ENCODE measurements at places on chromosomes 2 and 18.

DNA sequence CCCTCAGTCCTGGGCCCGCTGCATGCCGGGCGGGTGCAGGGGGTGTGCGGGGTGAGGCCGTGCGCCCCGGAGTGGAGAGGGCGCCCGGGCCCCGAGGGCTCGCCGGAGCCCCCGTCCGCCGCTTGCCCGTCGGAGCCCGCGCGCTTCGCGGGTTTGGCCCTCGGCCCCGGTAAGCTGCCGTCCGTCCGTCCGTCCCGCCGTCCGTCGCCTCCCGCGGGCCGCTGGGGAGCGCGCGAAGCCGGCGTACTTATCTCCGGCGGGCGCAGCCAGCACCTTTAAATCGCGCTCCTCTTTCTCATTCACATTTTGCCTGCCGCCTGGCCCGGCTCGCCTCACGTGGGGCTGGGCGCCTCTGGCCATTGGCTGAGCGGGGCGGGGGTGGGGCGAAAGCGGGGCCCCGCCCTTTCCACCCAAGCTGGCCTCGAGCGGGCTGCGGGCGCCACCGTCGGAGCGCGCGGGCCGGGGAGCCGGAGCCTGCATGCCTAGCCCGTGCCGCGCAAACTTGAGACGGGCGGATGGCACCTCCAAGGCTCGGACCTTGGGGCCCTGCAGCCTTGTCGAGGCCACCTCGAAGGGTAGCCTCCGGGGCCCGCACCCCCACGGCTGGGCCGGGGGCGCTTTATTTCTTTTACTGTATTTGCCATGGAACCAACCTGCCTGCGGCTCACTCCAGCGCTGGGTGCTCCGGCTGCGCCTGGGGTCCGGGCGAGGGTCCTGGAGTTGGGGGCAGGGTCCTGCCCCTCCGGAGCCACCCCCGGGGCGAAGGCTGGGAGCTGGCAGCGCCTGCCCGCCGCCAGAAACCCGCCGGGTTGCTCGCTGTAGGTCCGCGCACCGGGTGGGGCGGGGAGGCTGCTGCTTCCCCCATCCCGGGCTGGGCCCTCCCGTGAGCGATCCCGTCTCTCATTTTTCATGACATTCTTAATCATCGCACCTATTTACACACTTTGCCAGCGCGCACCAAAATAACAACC lies at the start of gene GBX2:
TSS of gene GBX2 (minus strand) at position 277 of the 971 bp plus-strand sequence. CDS start 415 bp downstream, outside the sequence.
- no peak for DNase-seq

GRCh38 chr2:158797963-158798700 lies 3.0 kb downstream of the DAPL1 start:
- no peak for DNase-seq

- DNase-seq = no peak
Observed at GRCh38 chr2:102761763-102762162, at the start of gene TMEM182. Gene TMEM182, plus strand, starts transcription at chr2:102762031. Its CDS starts 187 bp downstream, at chr2:102762218.

DNA sequence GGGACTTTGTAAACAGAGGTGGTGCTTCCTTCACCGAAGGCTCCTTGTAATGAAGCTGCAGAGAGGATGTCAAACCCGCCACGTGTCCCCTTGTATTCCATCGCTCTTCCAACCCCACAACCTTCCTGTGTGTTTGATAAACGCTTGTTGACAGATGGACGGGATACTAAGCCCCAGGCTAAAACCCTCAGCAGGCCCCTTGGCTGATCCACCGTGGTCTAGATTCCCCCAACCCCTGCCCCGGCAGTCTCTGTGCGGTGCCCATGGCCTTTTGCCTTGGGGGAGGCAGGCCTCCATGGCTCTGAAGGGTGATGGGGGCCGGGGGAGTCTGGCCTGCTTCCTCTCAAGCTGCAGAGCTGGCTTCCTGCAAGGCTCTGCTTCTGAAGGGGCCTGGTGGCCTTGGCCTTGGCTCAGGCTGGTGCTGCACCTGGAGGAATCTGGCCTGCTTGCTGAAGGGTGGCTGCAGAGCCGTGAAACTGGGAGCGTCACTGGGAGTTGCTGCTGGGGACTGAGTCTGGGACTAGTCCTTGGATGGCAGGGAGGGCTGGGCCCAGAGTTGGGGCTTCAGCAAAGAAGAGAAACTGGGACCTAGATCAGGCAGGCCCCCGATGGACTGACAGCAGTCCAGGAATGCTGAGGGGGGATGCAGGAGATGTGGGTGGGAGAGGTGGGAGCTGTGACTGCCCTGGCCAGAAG lies 9.6 kb upstream of the NTSR2 start:
- no peak for DNase-seq

DNA sequence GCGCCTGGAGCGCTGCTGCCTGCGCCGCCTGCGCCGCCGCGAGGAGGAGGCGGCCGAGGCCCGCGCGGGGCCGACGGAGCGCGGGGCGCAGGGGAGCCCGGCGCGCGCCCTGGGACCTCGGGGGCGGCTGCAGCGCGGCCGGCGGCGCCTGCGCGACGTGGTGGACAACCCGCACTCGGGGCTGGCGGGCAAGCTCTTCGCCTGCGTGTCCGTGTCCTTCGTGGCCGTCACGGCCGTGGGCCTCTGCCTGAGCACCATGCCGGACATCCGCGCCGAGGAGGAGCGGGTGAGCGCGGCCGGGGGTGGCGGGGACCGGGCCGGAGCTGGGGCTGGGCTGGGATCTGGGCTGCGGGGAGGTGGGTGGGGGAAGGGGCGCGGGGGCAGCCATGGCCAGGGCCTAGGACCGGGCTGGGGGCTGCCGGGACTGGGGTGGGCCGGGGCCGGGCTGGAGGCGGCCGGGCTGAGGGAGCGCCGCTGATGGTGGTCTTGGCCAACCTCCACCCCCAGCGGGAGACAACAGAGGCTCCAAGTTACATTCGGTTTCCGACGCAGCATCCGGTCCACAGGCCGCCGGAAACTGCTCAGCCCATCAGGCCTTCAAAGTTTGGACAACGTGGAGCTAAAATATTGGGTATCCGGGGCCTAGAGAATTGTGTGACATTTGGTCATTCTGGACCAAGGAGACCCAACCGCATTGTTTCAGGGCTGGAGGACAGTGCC lies 66.4 kb downstream of the KCNG2 start:
- DNase-seq = no peak

DNA sequence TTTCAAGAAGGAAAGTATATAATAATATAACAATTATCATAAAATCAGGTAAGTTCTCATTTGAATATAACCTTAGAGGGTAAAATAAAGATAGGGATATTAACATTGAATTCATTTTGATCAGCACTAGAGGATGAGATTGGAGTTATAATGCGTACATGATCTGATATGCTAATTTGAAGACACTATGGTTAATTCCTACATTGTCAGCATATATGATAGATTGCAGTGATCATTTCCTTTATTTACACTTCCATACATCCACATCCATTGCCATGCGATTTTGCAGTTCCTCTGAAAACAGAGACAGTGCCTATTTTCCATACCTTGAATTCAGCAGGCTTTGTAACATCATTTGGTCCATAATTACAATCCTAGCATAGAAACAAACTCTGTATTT lies 519.2 kb downstream of the CCDC85A start:
- no peak for DNase-seq

GRCh38 chr2:55958756-55959155 lies 35.2 kb upstream of the EFEMP1 start:
- no peak for DNase-seq

DNA sequence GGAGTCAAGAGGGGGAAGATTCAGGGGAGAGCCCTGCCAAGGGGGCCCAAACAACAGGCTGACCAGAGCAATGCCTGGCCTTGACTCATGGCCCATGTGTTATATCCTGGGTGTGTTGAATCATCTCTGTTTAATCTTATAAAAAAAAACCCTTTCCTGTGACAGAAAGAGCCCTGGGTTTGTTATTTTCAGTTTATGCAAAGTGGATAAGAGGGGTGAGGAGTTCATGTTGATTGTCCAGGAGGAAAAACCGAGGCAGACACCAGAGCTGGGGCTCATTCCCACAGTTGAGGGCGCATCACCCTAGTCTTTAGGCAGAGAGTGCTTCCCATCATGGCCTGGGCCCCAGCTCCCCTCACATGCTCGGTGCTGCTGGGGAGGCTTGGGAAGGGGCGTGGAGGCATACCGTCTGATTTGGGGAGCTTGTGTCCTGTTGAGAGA lies 30.9 kb upstream of the IL37 start:
- no peak for DNase-seq

DNA sequence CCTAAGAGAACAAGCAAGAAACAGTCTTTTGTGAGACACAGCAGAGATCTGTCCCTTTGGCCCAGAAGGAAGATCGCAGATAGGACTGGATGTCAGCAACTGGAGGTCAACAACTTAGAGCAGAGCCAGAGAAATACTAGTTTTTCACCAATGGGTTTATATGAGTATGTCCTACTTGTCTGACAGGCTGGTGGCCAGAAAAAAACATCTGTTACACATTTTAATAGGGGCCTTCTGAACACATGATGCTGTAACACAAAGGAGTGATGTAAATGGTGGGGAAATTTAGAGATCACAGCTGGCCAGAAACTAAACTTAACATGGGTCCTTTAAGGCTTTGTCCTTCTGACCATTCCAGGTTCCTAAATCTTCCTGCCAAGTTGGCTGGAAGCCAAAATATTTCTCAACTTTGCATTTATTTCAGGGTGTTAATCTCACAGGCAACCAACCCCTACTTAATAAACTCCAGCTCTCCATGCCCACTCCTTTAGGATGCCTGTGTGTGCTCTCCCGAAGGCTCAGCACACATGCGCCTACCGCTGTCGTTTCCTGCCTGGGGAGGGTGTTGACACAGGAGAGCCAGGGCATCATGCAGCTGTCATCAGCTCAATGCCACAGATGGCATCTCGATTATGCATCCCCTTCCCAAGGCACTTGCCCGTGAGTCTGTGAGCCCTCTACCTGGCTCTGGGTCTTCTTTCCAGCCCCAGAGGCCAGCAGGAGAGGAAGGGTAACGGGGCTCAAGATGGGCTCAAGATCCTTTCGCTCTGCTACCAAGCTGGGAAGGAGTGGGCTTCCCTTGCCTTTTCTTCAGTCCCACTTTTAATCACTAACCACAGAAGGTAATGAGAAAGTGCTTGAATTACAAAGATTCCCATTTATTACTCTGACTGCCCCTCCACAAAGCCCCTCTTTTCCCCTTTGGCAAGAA lies 252.5 kb downstream of the ETAA1 start:
- no peak for DNase-seq

DNA sequence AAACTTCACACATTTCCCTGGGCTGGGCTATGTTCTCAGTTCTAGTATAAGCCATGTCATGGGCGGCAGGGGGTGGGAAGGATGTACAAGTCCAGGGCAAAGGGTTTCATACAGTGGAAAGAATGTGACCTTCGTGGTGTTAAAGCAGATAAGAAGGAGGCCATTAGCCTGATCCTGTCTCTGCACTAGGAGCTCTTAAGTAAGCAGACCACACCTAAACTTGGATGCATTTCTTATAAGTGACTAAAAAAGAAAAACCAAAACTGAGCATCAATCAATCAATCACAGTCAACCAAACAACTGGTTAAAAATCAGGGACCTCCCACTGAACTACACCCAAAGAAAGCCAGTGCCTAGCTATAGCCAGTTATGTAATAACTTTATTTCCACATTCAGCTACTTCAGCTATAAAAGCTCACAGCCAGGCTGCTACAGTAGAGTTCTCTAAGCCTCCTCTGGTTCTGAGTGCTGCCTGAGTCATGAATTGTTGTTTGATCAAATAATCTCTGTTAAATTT lies 46.8 kb upstream of the RIOK3 start:
- DNase-seq = no peak

GRCh38 chr18:34128436-34128835 lies 96.3 kb downstream of the NOL4 start:
- no peak for DNase-seq

GRCh38 chr18:9321736-9322135 lies 12.8 kb upstream of the TWSG1 start:
- DNase-seq = no peak

DNA sequence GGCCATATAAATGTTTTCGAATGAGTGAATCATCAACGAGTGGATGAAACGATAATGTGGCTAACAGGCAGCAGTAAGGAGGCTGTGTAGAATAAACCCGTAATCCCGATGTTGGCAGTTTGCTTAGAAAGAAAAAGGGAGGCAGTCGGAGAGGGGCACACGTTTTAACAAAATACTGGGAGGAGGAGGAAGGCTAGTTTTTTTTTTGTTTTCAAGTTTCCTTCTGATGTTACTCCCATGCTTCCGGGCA lies 476 bp upstream of the MSH2 start:
- no peak for DNase-seq

DNA sequence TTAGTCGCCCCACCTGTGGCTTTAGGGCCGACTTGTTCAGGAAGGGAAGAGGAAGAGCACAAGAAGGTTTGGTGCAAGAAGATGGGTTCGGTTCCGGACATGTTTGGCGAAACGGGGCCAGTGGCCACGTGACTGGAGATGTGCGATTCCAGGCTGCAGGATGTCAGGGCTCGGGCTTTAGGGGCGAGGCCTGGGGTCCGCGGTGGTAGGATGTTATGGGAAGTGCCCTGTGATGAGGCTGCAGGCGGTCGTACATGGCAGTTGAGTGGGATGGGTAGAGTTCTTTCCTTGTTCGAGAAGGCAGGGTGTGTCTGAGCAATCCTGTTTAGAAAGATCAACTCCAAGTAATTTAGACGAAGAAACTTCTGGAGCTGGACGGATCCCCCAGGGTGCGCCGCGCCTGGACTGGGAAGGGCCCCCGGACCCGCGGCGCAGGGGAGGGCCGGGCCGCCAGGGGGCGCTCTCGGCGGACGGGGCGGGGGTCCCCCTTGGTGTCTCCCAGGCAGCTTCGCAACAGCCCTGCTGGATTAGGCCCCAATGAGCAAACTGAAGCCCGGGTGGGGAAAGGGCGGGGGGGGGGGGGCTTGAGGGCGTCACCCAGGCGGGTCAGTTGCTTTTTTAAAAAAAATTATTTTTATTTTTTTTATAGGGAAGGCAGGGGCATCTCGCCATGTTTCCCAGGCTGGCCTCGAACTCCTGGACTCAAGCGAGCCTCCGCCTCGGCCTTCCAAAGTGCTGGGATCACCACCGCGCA lies 17.2 kb upstream of the SDC1 start:
- DNase-seq = no peak

GRCh38 chr2:204051984-204052556 lies 115.5 kb downstream of the ICOS start:
- DNase-seq = no peak

- no peak for DNase-seq
Observed at GRCh38 chr18:79470547-79470946, 74.8 kb downstream of the NFATC1 start.

GRCh38 chr2:105375001-105375561 lies 23.8 kb downstream of the FHL2 start:
- DNase-seq = no peak
